Stimulated activated CD8-positive, alpha-beta memory T cell treated with anti-CD3 and anti-CD28 coated beads, Interleukin-12 subunit alpha, Interleukin-12 subunit beta, amount 100 ng/mL, for 1 hour (primary cell): ENCODE measurements at places on chromosomes 3 and 15.

DNA sequence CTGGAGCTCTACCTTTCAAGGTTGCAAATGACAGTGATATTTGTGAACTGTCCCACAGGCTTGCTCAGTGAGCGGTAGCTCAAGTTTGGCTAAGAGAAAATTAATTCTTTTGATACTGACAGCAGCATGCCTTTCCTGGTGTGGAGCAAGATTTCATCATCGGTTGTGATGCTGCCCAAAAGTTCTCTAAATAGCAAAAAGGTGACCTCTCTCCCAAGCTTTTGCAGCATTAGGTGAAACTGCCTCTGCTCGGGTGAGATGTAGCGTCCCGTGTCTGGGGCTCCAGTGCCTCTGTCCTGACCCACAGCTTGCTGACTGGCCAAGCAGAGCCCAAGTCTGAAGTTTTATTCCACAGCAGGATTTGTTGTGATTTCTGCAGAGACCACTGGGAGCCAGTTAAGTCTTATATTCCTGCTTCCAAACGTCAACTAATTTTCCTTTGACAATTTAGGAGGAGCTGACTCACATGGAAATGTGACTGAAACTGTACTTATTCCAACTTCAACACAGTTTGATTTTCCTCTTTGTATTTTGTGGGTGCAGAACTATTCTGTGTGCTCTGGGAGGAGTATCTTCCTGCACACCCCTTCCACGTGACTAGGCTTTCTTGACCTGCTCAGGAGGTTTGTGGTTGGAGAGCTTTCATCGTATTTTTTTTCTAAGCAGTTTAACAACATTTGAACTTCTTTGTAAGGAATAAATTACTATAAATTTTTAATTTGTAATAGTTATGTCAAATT is 5.9 kb downstream of the SYNM start:
- no peak for DNase-seq

DNA sequence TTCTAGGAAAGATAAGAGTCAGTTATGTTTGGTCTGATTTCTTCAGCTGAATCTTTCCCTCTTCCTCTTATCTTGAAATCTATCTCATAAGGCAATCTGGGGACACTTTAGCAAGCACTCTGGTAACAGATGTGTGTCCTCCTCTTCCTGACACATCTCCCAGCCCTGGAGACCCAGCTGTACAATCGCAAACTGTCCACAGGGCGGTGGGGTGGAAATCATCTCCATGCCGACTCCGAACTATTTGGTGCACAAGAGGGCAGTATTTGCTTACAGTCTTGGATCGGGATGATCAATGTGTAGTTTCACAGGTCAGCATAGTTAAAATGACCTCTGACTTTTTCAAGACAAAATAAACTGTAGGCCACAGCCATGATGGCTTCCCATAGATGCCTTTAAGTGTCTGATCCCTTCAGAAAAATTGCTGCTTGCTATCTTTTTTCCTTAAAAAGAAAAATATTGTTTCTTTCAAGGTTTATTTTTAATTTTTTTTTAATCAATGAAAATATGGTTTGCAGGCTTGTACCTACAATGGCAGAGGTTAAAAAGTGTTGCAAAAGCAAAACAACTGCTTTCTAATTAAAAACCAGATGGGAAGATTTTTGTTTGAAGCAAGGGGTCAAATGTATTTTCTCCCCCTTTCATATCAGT is 17.7 kb downstream of the EEFSEC start:
- DNase-seq, result no peak

DNA sequence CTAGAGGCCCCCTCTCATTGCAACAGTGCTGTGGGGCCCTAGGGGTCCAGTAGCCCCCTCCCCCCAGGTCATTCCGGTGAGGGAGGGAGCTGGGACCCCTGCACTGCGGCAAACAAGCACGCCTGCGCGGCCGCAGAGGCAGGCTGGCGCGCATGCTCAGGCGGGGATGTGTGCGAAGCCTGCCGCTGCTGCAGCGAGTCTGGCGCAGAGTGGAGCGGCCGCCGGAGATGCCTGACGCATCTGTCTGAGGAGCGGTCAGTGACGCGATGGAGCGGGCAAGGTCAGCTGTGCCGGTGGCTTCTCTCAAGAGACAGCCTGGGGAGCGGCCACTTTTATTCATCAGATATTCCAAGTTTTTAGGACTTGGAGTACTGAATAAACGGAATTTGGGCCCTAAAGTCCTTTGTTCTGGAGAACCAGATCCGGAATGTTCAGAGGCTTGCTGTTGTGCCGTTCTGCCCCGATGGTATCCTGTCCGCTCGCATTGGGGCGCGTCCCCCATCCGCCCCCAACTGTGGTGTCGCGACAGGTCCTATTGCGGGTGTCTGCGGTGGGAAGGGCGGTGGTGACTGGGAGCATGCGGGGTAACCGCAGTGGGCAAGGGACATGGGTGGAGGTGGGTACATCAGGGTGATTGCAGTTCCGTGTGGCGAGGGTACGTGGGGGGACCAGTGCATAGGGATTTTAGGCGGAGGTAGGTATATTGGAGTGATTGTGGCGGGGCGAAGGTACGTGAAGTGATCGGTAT is at the start of the genes SNRPN and SNURF:
TSS of gene SNRPN (plus strand) at position 205 of the 748 bp plus-strand sequence. CDS start 19,467 bp downstream, outside the sequence.
TSS of gene SNURF (plus strand) at position 205 of the 748 bp plus-strand sequence. CDS start at position 267, 62 bp downstream.
- DNase-seq, result peak; percentile 33

GRCh38 chr3:75144406-75144805 is 519.7 kb upstream of the FRG2C start:
- DNase-seq, result no peak

DNA sequence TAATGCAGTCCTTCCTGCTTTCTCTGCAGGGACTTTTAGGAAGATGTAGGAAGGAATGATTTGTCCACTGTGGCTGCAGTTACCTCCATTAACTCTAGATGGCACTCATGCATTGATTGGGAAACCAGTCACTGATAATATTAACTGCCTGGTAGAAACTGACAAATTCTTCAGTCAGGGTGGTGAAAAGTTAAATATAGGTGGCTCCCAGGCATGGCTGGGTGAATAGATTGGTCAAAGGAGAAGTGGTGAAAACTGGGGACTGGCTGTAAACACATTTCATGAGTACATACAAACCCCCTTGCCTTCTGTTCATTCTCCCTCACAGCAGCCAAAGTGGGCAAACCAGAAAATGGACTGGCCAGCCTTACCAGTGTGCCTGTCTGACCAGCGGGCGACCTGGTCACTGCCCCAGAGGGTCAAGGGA is 333.4 kb downstream of the THSD4 start:
- DNase-seq, result no peak

- DNase-seq, result no peak
Observed at GRCh38 chr3:123344175-123344906, 104.5 kb downstream of the ADCY5 start.

- DNase-seq, result no peak
Observed at GRCh38 chr3:179608931-179609720, 4.5 kb downstream of the NDUFB5 start.

GRCh38 chr3:41286305-41286704 is 87.0 kb downstream of the CTNNB1 start:
- no peak for DNase-seq

- DNase-seq, result no peak
Observed at GRCh38 chr3:178568155-178568731, 32.0 kb downstream of the KCNMB2 start.

- DNase-seq, result no peak
Observed at GRCh38 chr3:112437146-112438022, 61.9 kb downstream of the BTLA start.

GRCh38 chr3:25744470-25744869 is 38.8 kb downstream of the NGLY1 start:
- no peak for DNase-seq

- DNase-seq, result no peak
Observed at GRCh38 chr15:32690941-32691688, 26.7 kb upstream of the GREM1 start.

- no peak for DNase-seq
Observed at GRCh38 chr15:92974183-92974915, 74.2 kb downstream of the CHD2 start.

- no peak for DNase-seq
Observed at GRCh38 chr15:62844564-62845240, 197.8 kb upstream of the TPM1 start.

- DNase-seq, result no peak
Observed at GRCh38 chr3:146314871-146315270, 64.0 kb upstream of the PLSCR4 start.

DNA sequence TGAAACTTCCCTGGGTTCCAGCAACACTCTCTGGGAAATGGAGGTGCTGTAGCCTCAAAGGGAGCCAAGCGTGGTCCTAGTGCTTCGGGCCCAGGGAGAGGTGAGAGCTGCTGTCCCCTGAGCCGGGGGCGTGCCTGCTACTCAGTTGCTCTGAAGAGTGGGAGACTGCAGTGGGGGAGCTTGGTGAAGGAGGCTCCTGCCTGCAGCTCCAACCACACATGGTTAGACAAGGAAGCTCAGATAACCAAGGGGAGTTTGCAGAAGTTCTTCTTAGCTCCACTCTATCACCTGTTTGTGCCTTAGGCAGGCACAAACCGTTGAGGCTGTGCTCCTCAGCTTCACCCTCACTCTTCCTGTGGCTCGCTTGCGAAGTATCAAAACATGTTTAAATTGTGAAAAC is 53.6 kb upstream of the TRPM1 start:
- no peak for DNase-seq
